ENCODE measurements at places on chromosomes 4 and X. TPM values are rescaled to one million over a fixed set of nuclear protein-coding genes. Genes with fewer than 3 reads are reported as not detected.

The CXCL10 gene
- polyA plus RNA-seq = 15.5 TPM

The ETDA gene
- not detected for polyA plus RNA-seq

GRCh38 chr4:19924761-19925160, 326.9 kb upstream of the SLIT2 start:
- no peak for DNase-seq

The ERAS gene
- not detected for polyA plus RNA-seq

GRCh38 chr4:61924131-61924530, 724.0 kb downstream of the ADGRL3 start:
- no peak for DNase-seq

DNA sequence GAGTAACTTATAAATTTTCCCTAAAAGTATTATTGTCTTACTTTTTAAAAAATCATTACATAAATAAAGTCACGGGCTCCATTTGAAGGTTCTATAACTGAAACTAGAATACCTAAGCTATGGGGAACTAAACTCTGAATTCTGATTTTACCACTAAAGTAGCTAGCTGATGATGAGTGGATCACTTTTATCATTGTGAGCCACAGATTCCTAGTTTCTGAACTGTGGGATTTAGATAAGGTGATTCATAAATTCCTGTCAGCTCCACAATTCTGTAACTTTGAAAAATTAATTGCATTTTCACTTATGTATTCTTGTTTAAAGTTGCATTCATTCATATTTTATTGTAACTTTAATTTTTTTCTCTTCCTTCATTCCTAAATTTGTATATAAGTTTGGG, 540.9 kb downstream of the GBA3 start:
- no peak for DNase-seq

DNA sequence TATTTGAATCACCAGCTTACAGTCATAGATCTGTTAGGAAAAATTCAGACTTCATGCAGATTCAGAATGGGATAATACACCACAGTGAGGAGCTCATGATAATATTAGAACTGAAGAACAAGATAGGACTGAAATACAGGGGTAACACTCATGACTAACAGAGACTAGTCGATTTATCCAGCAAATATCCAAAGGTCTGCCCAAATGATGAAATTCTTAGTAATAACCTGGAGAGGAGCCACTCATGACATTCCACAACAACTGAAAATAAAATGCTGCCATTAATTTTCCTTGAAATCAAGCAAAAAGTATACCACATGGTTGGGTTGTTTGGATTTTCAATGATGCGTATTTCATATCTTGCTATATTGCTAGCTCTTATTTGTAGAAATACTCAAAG, 903.7 kb upstream of the ADGRL3 start:
- DNase-seq = no peak

The MGAT4D gene
- polyA plus RNA-seq = not detected

GRCh38 chrX:24702362-24703184, 8.9 kb downstream of the POLA1 start:
- DNase-seq = peak; percentile 34

GRCh38 chr4:159227378-159227777, 124.5 kb downstream of the RAPGEF2 start:
- DNase-seq = no peak

The ARAP2 gene
- 9.9 TPM for polyA plus RNA-seq

The DMRTC1 gene
- not detected for polyA plus RNA-seq

GRCh38 chr4:7101692-7102515, 34.0 kb upstream of the GRPEL1 start:
- DNase-seq = no peak

DNA sequence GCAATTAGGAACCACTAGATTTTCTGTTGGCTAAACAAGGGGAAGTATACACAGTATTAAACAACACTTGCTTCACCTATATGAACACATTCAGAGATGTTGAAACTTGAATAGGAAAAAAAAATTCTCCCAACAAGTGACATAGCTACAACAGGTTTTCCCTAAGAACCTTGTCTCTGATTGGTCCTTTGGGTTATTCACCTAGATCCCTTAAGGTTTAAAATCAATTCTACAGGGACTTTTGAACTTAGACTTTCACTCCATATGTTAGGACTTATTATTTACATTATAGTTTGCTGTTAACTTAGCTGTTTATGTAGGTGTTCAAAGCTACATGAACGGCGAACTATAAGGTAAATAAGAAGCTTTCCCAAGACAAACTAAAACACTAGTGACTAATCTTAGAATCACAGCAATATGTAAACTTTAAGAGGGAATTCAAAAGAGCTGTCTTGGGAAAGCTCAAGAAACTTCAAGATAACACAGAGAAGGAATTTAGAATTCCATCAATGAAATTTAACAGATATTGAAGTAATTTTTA, 72.2 kb upstream of the ZXDB start:
- no peak for DNase-seq

- DNase-seq = no peak
Measured at GRCh38 chrX:30957753-30958152, 68.7 kb upstream of the TAB3 start.

DNA sequence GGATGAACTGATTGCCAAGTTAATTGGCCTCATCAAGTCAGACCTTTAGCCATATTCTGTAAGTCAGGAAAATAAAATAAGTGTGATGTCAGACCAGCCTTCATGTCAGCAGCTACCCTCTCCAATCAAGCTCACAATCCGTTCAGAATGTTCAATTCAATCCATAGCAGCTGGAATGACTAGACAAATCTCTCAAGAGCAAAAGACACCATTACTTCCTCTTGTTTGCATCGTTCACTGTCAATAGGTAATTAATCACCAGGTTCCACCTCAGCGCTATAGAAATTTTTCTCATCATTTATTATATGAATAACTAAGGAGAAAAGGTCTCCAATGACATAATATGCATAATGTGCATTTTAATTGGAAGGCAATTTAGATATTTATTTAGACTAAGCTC, 321.0 kb upstream of the GRIA3 start:
- no peak for DNase-seq

DNA sequence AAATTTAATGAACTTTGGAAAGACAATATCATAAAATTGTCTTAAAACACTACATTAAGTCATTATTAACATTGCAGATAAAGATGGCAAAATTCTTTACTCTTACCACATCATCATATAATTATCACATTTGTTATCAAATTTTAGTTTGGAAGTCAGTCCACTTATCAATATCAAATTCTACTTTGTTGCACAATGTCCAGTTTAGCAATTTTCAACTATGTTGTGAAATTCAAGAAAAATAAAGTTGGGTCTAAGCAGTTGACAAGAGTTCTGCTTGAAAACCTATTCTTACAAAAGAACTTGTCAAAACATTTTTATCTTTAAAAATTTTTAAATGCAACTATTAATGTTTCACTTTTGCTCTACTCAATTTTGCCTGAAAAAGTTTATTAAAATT, 44.7 kb upstream of the TET2 start:
- DNase-seq = no peak

- no peak for DNase-seq
Measured at GRCh38 chr4:25654031-25654970, 1.4 kb upstream of the SLC34A2 start.

The RASGEF1B gene
- polyA plus RNA-seq = not detected

The CHRNA9 gene
- polyA plus RNA-seq = not detected

DNA sequence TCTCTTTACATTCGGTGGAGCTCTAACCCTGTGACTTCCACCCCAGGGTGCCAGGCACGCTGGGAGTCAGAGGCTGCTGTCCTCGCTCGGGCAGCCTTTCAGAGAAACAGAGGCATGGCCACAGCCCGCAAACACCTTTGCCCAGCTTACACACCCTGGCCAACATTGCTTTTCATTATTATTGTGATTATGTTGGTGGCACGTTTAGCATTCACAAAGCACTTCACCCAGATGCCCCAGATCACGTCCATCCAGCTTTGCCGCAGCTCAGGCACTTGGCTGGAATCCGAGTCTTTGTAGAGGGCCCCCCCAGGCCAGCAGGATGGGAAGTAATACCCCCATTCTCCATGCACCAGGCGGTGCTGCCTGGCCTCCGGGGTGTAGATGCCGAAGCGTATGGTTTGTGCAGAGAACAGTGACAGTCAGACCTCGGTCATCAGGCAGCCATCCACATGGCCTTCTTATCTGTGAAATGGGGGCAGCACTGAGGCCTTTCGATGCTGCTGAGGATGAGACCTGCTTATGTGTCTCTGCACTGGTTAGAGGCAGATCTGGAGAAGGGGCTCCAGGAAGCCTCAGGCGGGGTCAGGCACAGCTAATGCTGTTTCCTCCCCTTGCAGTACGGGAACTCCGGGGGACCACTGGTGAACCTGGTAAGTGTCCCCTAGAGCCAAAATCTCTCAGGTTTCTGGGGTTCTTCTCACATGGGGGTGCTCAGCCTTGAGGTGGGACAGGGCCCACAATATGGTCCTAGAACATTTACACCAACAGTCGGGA, 22.3 kb downstream of the HTRA3 start:
- no peak for DNase-seq

DNA sequence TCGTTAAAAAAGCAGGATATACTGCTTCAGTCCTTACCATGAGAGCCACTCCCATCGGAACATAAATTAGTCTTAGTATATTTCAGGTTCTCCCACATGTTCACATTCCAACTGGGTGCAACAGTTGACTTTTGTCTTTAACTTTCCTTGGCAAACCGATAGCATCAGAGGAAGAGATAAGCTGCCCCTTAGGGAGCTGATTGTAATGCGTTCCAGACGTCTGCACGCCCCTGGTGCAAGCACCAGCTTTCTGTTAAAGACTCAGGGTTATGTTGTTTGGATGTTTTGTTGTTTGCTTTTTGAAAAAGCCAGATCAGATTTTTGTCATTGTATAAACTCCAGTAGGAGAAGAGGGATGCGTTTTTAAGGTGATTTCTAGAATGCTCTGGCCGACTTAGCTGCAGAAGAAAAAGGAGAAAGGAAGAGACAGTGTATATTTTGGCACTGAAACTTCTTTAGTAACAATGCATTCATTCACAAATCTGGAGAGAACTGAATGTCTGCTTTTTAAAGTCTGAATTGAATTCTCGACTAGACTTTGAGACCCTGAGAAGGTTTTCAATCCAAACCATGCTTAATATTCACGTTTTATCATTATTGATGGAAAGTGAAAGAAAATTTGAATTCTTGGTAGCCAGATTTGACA, 160.9 kb downstream of the CBR4 start:
- no peak for DNase-seq

The FDCSP gene
- not detected for polyA plus RNA-seq

- no peak for DNase-seq
Measured at GRCh38 chr4:73674451-73674919, 54.2 kb upstream of the RASSF6 start.

DNA sequence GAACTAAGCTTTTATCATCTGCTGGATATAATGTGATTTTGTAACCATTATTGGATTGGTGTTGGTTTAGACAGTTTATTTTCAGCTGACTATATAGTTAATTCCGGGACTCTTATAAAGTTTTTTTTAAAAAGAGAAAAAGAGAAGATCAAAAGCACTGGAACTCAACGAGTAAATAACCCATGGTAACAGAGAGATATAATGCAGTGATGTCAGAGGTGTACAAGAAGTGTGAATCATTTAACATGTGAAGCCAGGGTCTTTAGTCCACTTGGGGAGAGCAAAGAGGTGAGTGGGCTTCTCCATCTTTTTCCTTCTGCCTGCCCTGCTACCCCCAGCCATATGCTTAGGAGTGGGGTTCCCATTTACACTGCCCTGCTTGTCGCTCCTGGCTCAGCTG, 3.2 kb downstream of the TMEM165 start:
- DNase-seq = no peak

DNA sequence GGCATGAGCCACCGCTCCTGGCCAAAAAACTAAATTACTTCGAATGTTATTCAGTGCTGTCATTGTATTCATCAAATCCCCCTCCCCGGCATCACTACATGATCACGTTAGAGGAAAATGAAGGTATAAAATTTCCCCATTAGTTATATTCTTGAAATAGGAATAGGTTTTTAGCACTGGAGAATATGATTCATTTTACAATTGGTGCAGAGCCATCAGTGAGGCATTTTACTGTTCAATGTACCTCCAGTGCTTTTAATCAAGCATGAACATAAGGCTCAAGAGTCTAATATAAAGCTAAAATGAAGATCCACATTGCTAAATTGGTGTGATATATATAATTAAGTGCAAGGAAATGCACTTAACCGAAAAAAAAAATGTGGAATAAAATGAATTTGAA, 18.3 kb downstream of the KLF3 start:
- DNase-seq = no peak

DNA sequence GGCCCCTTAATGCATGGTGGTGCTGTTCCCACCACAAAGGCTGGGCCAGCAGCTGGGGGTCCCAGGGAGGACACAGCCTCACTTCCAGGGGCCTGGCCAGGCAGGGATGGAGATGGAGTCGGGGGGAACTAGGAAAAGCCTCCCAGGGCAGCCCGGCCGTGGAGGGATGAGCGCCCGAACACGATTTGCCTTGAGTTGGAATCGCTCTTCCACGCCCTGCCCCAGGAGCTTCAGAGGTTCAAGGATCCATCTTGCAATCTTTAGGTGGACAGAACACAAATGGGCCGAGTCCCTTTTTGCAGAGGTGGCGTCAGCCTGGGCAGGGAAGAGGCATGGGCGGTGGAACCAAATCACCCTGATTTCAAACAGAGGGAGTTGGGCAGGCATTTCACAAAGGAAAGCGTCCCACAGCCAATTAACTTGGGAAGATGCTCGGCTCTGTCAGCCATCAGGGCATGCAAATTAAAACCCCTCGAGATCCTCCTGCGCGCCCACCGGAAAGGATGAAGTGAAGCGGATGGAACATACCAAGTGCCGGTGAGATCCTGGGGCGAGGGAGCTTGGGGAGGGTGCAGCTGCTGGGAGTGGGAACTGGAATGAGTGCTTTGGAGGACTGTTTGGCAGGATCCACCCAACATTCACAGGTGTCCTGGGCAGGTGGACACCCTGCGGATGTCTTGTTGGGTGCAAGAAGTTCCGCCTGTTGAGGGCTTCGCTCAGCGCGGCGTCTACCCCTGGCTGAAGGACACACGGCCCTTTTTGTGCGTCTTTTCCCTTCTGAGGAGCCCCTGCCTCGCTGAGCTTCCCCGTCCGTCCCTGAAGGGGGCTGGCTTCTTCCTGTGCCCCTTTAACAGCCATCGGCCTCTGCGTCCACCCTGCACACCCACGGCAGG, 75.7 kb downstream of the HTRA3 start:
- no peak for DNase-seq

DNA sequence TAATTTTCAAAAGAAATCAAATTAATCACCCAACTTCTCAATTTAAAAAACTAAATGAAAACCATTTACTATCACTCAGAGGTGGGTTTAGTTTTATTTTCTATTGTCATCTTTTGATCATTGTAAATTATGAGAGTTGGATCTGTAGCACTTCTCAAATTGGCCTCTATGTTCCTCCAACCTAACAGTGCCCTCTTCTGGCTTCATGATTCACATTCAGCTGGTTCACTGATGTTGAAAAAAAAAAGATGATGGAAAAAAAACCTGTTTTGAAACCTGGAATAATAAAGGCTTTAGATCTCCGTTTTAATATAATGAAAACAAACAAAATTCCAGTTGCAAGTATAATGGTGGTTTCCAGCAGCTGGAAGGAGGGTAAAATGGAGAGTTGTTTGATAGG, 2.4 kb upstream of the NBDY start:
- DNase-seq = no peak

DNA sequence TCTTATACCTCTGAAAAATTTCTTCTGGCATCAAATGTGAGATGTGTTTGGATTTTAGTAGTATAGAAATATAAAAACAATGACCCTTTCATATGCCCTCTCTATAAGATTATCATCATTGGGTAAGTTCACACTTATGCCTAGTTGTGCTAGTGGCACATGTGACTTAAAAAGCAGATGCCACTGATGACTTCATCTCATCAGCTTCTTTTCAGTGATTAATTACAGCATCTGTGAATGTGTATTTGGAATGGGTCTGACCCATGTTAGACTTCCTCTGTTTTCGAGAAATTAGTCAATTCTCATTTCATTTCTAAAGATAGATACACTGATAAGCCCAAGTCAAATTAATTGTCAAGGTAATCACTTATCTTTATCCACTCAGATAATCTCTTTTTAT, 698.7 kb downstream of the GABRG1 start:
- no peak for DNase-seq
